ENCODE measurements at places on chromosomes 6 and 20.

DNA sequence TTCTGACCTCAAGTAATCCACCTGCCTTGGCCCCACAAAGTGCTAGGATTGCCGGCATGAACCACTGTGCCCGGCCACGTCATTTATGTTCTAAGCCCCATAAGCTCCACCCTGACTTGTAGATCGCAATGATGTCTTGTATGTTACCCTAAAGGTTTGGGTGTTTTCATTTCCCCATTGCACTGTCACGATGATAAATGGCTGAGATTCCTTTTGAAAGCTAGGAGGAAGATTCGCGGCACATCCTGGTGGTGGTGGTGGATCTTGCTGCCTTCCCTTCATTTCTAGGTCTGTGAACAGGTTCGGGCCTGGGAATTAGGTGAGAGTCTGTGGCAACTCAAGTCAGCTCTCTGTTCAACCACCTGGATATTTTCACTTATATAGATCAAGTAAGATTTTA lies 28.3 kb downstream of the MUC22 start:
- no peak for DNase-seq

- DNase-seq, result no peak
Observed at GRCh38 chr20:46341074-46342009, 33.0 kb upstream of the CDH22 start.

- DNase-seq, result no peak
Observed at GRCh38 chr6:140319209-140319608, 944.8 kb upstream of the CITED2 start.

- DNase-seq, result no peak
Observed at GRCh38 chr20:61661025-61661424, 404.7 kb downstream of the TAF4 start.

DNA sequence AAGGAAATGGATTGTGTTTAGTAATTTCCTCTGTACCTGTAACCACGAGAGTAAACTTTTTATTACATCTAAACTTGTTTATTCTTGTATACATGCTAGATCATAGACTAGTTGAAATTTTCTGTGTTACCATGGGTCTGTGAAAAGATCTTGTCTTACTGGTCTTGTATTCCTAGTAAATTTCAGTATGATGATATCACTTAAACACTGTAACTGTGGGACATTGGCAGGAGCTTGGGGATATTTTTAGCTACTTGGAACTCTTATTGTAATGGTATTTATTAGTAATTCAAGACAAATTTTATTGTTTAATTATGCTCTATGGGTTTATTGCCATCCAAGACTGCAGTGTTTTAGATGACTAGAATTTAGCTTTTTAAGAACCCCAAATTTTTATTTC lies 25.9 kb upstream of the TULP4 start:
- no peak for DNase-seq
